ENCODE measurements at places on chromosomes 2 and 18. TPM values are rescaled to one million over a fixed set of nuclear protein-coding genes. Genes with fewer than 3 reads are reported as not detected.

TBR1 gene
- not detected for total RNA-seq

TMEFF2 gene
- 1.0 TPM for total RNA-seq

NOL4 gene
- 1.7 TPM for total RNA-seq

PELI1 gene
- total RNA-seq, result 45.6 TPM

- no peak for DNase-seq
Measured at GRCh38 chr18:24530630-24531111, 70.2 kb downstream of the HRH4 start.

- peak; percentile 26 for DNase-seq
Measured at GRCh38 chr2:23693606-23693951, 233.3 kb downstream of the ATAD2B start.

- DNase-seq, result no peak
Measured at GRCh38 chr2:149528983-149529382, 58.6 kb downstream of the MMADHC start.

DNA sequence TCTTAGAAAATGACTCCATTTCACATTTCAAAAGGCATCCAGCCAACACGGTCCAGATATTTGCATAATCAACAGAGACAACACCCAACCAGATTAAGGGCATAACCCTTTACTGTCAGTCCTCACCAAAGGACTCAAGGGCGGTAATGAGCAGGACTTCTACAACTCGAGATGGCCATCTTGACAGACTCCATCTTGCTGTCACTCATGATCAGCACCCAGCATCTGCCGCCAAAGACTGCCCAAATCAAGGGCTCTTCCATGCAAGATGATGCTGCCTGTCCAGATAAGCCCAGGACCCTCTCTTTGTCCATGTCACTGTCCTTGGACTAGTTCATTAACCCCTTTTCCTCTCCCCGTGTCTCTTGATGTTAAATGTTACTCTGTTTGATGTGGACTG, 77.9 kb downstream of the UXS1 start:
- no peak for DNase-seq

DNA sequence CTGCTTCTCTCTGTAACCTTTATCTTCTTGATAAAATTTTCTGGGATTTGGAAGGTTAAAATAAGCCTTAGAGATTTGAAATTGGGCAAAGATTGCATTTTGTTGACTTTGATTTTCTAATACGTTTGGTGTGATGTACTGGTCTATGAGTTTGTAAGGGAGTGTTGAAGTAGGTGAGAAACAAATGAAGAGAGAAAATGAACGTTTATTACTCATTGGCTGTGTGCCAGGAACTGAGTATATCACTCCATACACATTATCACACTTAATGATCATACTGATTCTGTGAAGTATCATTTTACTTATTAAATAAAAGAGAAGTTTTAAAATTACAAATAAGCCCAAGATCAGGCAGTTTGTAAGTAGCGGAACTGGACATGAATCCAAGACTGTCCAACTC, 795.1 kb upstream of the ZEB2 start:
- DNase-seq, result no peak

- peak; percentile 79 for DNase-seq
Measured at GRCh38 chr2:196160101-196160500, 11.3 kb downstream of the STK17B start.

DNA sequence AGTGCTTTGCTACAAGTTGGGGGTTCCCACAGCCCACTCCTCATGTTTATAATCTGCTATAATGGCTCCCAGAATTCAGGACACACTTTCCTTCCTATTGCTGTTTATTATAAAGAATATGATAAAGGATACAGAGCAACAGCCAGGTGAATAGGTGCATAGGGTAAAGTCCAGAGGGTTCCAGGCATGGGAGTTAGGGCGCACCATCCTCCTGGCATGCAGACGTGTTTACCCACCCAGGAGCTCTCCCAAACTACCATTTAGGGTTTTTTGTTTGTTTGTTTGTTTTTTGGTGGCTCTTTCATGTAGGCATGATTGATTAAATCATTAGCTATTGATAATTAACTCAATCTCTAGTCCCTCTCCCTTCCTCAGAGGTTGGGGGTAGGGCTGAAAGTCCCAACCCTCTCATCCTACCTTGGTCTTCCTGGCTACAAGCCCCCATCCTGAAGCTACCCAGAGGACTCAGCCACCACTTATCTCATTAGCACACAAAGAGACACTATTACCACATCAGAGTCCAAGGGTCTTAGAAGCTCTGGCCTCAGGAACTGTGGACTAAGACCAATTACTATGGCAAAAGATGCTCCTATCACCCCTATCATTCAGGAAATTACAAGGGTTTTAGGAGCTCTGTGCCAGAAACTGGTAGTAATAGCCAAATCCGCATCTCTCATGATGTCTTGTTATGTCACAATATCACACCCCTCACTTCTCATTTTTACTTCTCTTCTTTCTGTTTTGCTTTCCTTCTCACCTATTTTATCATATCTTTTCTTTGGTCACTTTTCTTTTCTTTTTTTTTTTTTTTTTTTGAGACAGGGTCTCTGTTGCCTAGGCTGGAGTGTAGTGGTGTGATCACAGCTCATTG, 154.9 kb upstream of the TTC39C start:
- DNase-seq, result no peak

GRCh38 chr2:151025816-151026215, 235.8 kb downstream of the RBM43 start:
- no peak for DNase-seq

- no peak for DNase-seq
Measured at GRCh38 chr2:46387292-46387691, 90.1 kb downstream of the EPAS1 start.

GRCh38 chr2:44130441-44130840, 38.2 kb upstream of the PPM1B start:
- no peak for DNase-seq

- DNase-seq, result no peak
Measured at GRCh38 chr2:187698374-187699110, 144.3 kb upstream of the TFPI start.

DNA sequence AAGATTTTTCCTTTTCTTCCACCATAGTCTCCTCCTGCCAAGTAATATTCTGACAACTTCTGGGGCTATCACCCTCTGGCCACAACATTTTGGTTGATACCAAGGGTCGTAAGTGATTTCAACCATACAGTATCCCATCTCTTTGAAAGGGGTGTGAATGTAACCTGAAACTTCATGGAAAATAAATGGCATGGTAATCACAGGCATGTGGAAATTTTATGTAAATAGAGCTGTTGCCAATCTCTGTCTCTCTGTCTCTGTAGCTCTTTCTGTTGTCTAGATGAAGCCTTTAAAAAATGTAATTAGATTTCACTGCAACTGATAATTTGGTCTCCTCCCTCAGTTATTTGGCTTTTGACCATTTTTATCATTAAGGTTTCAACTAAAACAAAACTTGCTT, 125.6 kb upstream of the RPRM start:
- DNase-seq, result no peak

DNA sequence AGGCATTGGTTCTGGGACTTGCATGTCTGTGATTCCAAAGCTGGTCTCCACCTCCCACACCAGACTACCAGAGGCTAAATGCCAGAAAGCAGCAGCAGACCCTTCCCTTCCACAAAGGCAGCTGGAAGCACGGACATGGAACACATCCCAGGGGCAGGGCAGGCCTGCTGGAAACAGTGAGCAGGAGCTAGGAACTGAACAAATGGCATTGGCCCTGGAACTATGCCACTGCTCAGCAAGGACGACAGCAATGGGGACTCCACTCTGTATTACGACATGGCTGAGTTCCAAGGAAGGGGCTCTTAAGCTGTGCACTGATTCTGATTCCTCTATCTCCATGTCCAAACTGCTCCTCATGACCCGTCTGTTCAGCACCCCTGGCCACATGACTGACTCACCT, 77.8 kb upstream of the TFCP2L1 start:
- no peak for DNase-seq

DNA sequence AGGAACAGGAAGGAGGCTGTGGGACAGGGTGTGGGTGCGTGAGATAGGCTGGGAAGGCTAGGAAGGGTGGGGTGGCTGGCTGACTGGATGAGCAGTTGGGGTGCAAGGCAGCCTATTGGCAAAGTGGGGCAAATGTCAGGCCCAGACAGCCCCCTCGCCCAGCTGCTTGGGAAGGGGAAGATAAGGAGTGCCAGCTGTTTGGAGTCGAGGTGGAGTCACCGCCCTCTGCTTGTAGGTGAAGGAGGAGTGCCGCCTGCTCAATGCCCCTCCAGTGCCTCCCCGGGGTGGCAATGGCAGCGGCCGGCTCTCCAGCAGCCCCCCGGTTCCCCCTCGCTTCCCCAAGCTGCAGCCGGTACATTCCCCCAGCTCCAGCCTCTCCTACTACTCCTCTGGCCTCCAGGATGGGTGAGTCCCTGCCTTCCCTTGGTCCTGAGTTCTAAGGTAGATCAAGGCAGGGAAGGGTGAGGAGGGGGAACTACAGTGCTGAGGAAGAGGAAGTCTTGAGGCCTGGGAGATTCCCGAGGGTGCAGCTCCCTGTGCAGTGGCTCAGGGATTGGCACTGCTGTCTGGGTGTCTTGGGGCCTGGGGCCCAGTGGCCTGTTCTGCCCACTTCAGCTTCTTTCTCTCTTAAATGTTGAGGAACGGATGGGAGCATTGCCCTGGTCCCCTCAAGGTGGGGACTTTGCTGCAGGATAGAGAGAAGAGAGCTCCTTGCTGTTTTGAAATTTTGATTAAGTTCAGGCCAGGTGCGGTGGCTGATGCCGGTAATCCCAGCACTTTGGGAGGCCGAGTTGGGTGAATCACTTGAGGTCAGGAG, 13.3 kb downstream of the GAREM2 start:
- no peak for DNase-seq

DNA sequence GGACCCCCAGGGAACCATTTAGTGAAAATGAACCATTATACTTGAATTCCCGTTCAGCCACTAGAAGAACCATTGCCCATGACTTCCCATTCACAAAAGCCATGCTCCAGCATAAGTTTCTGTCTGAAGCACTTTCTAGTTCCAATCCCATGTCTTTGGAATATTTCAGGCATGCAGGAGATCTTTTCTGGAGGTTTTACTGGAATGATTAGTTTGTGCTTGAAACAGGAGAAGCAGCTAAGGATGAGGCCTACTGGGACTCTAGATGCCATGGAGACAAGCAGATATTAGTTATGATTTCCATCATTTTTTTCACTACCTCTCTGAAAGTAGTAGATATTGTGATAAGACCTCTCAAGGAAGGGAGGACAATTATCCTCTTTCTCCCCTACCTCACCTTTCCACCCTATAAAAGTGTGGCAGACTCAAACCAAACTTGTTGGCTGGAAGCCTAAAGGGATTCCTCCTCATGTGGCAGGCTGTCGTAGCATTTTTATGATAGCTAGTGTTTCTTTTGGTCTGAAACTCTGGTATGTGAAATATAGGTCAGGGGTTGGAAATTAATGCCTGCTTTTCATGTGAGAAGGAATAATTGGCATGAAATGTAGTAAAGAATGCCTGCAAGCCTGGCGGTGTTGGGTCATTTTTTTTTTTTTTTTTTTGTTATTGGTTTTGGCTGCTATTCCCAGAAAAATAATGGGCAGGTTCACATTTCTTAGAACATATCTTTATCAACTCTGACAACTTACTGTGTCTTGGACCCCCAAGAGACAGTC, 29.3 kb upstream of the MMADHC start:
- no peak for DNase-seq

- no peak for DNase-seq
Measured at GRCh38 chr18:49123431-49123830, 172.7 kb upstream of the SMAD7 start.

DNA sequence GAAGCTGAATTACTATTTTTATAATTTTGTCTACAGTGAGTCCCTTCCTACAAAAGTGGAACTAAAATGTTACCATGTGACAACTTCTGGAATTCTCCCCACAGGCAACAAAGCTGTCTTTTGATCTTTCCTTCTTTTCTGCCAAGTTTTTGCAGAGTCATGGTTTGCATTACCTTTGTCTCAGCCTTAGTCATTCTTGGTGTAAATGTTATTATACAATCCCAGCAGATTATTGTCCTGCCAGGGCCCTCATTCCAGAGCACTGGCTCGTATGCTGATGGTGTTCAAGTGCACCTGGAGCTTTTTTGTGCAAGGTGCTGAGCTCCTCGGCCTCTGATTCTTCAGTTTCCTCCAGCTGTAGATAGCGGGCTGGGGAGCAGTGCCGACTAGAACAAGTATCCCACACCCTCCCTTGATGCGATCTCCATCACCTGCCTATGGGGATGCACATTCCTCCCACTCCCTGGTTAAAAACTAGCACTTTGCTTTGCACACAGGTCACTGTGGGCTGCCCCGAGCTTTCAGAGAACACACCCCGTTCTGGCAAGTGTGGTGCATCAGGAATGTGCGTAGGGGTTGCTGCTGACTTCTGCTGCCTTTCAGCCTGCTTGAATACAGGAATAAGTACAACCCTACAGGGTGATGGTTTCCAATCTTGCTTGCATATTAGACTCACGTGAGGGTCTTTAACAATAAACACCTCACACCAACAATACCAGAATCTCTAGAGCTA, 263.6 kb downstream of the RNF144A start:
- DNase-seq, result no peak
